CD4-positive, alpha-beta T cell treated with Interleukin-2 at 100 ng/mL for 4 hours (primary cell): ENCODE measurements at places on chromosomes 4 and X.
A peak's percentile ranks its signal among the peaks of the same experiment; 100 is the strongest.

DNA sequence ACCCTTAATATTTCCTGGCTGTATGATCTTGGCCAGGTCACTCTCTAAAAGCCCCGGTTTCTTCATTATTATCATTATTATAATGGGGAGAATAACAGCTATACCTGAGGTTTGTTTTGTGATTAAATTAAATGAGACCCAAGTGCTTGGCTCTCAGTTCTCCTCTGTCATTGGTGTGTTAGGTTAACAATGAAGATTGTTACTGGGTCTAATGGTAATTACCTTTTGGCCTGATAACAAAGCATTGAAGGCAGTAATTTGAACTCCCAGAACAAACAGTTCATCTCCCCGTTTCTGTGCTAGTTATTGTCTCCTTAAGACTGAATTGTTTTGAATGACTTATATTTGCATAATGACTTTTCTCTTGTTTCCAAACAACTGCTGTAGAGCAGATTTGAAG, 6.8 kb upstream of the ANAPC4 start:
- no peak for DNase-seq

GRCh38 chr4:11512871-11513270, 84.2 kb upstream of the HS3ST1 start:
- DNase-seq = no peak

DNA sequence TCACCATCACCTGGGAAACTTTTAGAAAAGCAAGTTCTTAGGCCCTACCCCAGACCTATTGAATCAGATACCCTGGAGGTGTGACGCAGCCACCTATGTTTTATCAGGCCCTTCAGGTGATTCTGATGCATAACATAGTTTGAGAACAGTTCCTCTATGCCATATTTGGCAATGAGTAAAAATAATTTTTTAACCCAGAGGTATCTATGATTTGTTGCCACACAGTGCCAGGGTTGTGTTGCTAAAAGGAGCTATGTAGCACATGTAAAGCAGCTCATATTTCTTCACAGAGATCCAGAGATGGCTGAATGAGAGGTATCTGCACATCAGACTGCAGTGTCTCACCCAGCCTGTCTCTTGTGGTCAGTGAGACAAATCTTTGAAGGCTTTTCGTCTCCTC, 85.3 kb downstream of the PTPN13 start:
- no peak for DNase-seq

DNA sequence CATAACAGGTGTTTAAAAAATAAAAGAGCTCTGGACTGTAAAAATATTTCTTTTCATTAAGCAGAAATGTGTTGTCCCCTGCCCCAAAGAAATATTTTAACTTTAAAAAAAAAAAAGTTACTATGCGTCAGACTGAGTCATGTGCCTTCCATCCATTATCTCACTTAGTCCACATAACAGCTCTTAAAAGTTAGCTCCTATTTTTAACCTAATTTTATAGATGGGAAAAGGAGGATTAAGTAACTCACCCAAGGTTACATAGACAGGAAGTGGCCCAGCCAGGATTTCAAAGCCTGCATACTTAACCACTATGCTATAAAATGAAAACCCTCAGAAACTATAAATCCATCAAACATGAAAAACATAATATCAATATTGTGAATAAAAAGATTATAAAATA, 97.7 kb downstream of the MANBA start:
- DNase-seq = no peak

DNA sequence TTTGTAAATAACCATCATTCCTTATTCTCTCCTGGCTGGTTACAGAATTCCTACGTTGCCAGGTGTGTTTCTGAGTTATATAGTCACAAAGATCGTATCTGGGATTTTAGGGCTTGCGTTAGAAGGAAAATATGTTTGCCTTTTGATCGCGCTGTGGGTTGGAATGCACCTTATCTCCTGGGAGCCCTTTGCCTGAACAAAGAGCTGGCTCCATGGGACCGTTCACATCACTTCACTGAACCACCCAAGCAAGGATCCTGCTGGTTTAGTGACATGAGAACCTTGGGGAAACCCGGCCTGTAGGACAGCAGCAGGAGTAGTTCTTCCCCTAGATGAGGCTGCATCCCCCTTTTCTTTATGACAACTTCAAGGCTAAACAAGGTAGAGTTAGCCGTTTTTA, 51.6 kb downstream of the RS1 start:
- DNase-seq = no peak

DNA sequence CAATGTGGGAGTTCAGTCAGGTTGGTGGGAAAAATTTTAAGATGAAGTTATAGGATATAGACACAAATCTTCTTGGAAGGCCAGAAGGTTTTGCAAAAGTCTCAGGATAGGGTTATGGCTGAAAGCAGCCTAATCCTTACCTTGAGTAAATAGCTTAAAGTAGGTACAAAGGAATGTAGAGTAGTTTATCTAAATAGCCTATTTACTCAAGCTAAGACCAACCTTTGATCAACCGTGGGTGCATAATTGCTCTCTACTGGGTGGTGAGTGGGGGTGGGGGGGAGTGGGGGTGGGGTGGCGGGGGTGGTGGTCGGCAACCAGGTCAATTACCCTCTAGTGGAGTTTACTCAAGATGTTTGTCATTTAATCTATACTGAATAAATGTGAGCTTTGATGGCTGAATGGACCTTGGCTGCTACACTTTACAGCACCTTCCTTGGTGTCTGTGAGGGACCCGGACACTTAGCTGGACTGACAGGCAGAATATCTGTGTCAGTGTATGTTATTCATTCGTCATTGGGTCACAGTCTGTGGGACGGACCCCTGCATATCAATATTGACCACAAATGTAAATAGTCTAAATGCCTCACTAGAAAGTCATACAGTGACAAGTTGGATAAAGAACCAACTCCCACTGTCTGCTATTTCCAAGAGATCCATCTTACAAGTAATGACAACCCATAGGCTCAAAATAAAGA, 545.7 kb upstream of the PABPC4L start:
- no peak for DNase-seq

GRCh38 chrX:73448379-73448778, 1.5 kb downstream of the CDX4 start:
- no peak for DNase-seq

GRCh38 chr4:169024762-169025161, 14.7 kb upstream of the CBR4 start:
- DNase-seq = no peak

DNA sequence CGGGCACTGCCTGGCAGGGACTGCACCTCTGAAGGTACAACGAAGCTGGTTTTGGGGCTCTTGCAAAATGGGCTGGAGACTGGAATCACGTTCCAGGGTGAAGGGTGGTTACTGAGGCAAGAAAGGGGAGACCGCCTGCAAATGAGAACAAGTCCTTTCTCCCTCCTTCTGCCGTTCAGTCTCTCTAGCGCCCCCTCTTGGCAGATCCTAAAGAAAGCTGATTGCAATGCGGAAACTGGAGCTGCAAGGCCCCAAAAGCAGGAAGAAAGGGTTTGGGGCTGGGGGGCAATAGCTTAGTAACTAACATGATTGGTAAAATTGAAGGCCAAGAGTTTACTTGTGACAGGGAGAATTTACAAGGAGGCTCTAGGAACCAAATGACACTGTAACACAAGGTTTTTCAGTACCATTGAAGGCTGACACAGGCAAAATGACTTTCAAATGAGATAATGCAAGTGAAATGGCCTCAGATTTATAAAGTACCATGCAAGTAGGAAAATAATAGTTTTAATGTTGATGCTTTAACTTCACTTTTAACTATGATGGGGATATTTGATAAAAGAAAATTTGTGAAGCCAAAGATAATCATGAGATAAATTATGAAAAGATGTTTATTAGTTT, 222.7 kb upstream of the HAND2 start:
- no peak for DNase-seq

DNA sequence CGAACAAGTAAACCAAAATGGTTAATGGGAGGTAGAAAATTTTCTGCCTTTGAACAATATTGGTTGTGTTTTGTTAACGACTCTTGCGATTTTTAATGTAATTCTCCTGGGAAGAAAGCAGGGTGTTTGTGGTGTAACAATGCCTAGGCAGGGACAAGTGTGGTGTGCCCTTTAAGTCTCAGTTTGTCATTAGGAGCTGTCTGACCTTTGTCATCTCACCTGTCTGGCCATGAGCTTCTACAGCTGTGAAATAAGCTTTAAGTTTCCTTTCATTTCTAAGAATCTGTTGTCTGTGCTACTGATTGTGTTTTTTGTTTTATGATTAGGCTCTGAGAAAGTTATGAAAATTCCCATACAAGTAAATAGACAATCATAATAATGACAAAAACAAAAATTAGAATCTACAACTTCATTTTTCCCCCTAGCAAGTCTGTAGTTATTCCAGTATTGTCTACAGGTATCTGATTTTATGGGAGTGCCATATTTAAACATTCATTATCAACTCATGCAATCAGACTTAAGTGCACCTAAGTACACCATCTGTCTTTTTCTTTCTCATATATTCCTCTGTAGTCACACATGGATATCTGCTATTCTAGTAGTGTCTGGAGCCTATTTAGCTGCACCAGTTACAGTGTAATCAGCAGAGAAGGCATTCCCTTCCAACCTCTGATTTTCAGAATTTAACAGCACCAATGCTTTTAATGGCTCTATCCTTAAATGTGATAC, 203.5 kb downstream of the PPARGC1A start:
- no peak for DNase-seq

DNA sequence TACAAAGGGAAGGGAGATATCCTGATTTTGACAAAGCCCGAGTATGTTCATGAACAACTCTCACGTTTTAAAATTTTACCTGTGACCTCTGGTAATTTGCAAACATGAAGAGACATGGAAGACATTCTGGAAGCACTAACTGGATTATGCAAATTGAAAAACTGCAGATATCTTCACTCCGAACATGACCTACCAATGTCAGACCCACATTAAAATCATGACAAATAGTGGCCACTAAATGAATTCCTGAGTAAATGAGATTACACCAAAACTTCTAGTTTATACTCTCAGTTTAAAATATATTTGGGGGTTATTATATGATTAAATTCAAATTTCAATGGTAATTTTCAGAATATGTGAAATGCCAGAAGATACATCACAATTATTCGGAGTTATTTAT, 19.9 kb upstream of the CBR4 start:
- no peak for DNase-seq

- DNase-seq = no peak
Observed at GRCh38 chr4:140718241-140718952, 37.8 kb downstream of the TBC1D9 start.

DNA sequence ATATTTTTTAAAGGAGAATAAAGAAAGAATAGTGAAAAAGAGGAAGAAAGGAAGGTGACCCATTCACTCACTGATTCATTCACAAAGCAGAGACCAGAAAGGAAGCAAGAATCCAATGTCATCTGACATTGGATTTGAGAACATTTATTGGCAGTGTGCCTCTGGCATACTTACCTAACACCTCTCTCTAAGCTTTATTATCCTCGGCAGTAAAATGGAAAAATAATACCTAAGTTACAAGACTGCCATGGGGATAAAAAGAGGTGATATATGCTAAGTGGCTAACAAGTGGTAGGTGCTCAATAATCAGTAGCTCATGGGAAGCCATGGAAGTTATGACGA, 41.6 kb upstream of the PPARGC1A start:
- DNase-seq = no peak

DNA sequence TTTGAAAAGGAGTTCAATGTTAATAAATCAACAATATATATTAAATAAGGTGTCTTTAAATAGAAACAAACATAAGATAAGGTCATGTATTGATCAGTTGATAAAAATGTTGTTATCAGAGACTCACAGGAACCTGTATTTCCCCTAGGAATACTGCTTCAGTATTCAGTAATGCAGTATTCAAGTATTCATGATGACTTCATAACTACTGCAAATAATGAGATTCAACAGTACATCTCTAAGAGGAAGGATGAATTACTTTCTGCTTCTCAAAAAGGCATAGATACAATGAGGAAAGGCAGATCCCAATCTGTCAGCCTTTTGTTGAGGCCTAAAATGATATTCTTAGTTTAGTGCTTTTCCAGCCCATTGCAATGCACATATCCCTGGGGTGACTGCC, 73.7 kb downstream of the MAGEB17 start:
- no peak for DNase-seq

- DNase-seq = no peak
Observed at GRCh38 chr4:87732033-87732765, 67.2 kb upstream of the IBSP start.

DNA sequence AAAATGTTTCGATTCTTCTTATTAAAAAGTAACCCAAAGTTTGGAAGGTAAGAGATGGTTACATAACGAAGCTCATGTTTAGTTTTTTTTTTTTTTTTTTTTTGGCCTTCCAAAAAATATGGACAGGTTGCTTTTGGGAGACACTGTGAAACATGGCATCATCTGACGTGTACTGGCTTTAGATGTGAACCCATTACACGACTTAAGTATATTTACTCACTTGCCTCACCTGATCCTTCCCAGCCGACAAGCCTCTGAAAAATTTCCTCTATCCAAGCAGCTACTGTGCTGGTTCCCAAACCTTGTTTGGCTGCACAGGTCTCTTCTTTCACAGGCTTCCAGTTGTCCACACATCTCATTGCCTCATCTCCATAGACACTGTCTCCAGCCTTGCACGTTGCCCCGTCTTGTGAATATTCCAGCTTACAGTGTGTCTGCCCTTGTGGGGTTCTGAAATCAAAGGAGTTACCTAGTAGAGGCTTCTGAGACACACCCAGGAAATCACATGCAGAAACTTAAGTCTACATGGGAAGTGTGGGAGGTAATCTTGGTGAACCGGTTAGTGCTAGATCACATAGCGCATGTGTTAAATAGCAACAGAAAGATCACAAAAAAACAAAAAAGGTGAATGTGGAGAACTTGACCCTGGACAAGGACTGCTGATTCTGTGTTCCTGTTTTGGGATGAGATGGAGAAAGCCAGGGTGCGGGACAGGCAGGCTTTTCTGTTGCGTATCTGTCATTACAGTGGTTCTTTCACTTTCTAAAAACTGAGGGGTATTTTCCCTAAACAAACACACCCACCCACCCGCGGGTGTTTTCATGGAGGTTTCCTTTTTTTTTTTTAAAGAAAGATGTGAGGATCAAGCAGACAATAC, 328.6 kb downstream of the ARHGAP10 start:
- peak; percentile 61 for DNase-seq

GRCh38 chr4:152961773-152962115, 25.6 kb downstream of the FHDC1 start:
- no peak for DNase-seq

GRCh38 chr4:152310257-152310656, 225.6 kb downstream of the FBXW7 start:
- DNase-seq = no peak

DNA sequence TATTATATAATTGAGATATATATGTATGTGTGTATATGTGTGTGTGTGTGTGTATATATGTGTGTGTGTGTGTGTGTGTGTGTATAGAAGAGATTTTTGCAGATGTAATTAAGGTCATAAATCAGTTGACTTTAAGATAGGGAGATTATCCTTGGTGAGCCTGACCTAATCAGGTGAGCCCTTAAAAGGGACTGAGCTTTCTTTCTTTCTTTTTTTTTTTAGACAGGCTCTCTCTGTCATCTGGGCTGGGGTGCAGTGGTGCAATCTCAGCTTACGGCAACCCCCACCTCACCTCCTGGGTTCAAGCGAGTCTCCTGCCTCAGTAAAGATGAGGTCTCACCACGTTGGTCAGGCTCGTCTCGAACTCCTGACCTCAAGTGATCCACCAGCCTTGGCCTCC, 155.1 kb upstream of the RASGEF1B start:
- no peak for DNase-seq

- DNase-seq = no peak
Observed at GRCh38 chrX:56600141-56600540, 36.7 kb downstream of the UBQLN2 start.

GRCh38 chrX:44596277-44596676, 53.6 kb upstream of the FUNDC1 start:
- no peak for DNase-seq
